Thoracic aorta (tissue), 2 donors: ENCODE measurements at places on chromosomes 4 and X. TPM values are rescaled to one million over a fixed set of nuclear protein-coding genes. Genes with fewer than 3 reads are reported as not detected.

- H3K27me3 ChIP-seq: no peaks in the 10 kb centered on the region
- H3K27ac ChIP-seq: no peak overlapping the region
- DNase-seq: no peak
These were observed 31.1 kb downstream of the GRID2 start for GRCh38 chr4:92334716-92335350.

DNA sequence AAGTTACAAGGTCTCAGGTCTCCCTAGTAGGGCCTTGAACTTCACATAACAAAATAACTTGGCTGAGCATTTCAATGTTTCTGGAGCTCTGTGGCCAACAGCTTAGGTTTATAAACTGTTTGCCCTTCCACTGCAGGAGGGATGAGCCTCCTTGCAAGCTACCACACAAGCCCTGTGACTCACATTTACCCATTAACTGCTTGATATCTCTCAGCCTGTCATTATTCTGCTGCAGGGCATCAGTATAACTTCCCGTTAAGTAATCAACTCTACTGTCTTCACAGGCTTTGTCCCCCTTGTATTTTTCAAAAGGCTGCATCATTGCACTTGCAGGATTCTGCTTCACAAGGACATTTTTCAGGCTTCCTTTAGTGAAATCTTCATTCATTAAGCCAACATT is 151.7 kb upstream of the CXCL13 start:
- no peak overlapping the region for H3K4me3 ChIP-seq
- no peak for DNase-seq
- no peaks in the 10 kb centered on the region for H3K27me3 ChIP-seq
- no peaks in the 10 kb centered on the region for H3K36me3 ChIP-seq

Gene CISD2
- 4.9 TPM for total RNA-seq

DNA sequence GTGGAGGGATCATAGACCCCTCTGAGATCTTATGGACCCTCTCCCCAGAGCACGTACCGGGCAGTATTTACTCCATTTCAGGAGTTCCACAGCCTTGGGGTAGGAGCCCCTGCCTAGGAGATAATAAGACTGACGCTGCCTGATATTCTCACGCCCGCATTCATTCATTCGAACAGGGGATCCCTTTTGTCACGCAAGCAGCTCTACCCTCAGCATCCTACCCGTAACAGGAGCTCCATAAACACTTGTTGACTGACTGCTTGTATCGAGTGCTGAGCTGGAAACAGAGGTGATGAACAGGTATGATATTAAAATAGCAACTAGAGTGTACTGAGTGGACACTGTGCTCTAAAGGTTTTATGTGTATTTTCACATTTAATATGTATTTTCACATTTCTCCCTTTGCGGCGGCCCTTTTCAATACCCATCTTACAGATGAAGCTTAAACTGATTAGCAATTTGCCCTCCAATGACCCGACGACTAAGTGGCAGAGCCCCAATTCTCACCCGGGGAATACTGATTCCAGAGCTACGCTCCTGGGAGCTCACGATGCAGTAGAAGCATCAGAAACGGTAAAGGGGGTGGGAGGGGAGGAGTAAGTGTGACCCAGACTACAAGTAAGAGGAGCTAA is 888 bp downstream of the RAB28 start:
- H3K27ac ChIP-seq: peak overlapping the region; percentile 97
- no peaks in the 10 kb centered on the region for H3K36me3 ChIP-seq
- H3K4me3 ChIP-seq: peak overlapping the region; percentile 91
- DNase-seq: no peak
- H3K27me3 ChIP-seq: no peaks in the 10 kb centered on the region

Gene IDH3G
- 70.9 TPM for total RNA-seq

Gene RBMXL3
- total RNA-seq: not detected
